Astrocyte (in vitro differentiated cells and primary cell): ENCODE measurements at places on chromosomes 16 and 17.

GRCh38 chr16:54490112-54490488 lies 203.5 kb upstream of the IRX3 start:
- DNase-seq = no peak

GRCh38 chr17:41529491-41529915 lies 1.4 kb upstream of the KRT19 start:
- no peak for DNase-seq

- DNase-seq = no peak
These were observed 151.5 kb upstream of the GOT2 start for GRCh38 chr16:58885528-58886170.

- DNase-seq = no peak
These were observed 76.0 kb downstream of the RAP1GAP2 start for GRCh38 chr17:2872282-2872681.

DNA sequence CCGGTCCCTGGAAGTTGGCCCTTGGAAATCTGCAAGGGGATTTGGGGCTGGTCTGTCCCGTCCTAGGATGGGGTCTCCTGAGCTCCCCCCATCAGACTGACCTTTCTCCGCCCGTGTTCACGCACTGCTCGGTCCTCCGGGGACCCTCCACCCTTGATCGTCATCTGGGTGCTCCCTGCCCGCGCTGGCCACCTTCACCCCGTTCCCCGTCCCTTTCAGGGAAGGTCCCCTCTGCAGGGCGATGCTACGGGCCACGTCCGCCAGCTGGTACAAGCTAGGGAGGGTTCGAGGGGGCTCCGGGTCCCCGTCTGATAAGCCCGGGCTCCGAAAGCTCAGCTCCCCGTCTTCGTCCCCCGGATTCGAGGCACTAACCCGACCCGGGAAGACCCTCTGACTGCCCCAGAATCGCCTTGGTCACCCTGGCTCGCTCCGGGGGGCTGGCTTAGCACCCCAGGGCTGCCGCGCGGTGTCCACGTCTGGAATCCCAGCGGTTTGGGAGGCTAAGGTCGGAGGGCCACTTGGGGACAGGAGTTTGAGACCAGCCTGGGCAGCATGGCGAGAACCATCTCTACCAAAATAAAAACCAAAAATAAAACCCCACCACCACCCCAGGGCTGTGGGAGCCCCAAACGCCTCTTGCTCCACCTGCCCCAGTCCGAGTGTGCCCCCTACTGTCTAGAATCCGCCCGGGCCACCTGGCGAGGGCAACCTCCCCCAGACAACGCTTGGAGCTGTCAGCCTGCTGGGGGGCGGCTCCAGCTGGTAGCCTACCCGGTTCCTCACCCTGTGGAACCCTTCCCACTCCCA lies 1.1 kb upstream of the SLC43A2 start:
- no peak for DNase-seq

DNA sequence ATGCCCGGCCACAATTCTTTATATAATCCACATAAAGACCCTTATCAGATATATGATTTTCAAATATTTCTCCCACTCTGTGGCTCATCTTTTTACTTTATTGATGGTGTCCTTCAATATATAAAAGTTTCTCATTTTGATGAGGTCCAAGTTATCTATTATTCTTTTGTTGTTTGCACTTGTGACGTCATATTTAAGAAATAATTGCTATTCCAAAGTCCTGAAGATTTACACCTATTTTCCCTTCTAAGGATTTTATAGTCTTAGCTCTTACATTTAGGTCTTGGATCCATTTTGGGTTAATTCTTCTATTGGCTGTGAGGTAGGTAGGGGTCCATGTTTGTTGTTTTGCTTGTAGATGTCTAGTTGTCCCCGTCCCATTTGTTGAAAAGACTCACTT lies 3.0 kb upstream of the MLYCD start:
- DNase-seq = no peak

- no peak for DNase-seq
These were observed 7.1 kb downstream of the IGSF6 start for GRCh38 chr16:21645261-21645721.

DNA sequence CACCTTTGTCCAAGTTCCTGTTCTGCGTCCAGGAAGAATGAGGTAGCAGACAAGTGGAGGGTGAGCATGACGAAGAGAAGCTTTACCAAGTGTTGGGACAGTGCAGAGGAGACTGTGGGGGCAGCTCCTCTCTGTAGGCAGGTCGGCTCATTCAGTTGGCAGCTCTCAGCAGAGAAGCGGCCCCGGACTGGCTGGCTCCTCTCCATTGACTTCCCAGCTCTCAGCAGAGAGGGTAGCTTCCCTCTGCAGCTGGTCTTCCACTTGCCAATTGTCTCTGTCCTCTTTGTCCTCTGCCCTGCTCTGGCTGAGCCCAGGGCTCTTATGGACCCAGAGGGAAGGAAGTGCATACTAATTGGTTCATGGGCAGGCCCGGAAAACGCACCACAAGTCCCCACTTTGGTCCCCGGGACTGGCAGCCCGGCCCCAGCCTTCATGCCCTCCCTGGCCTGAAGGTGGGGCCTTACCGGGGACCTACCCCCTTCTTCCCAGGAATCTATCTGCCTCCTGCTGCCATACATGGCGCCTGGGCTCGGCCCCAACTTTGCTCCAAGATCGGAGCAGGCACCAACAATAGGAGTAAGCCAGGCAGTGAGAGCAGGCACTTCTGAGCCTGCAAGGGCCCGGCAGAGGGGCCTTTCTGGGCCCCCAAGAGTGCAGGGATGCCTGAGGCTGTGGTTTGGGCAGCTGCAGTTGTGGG lies 10.1 kb downstream of the KCTD5 start:
- DNase-seq = peak; percentile 14

DNA sequence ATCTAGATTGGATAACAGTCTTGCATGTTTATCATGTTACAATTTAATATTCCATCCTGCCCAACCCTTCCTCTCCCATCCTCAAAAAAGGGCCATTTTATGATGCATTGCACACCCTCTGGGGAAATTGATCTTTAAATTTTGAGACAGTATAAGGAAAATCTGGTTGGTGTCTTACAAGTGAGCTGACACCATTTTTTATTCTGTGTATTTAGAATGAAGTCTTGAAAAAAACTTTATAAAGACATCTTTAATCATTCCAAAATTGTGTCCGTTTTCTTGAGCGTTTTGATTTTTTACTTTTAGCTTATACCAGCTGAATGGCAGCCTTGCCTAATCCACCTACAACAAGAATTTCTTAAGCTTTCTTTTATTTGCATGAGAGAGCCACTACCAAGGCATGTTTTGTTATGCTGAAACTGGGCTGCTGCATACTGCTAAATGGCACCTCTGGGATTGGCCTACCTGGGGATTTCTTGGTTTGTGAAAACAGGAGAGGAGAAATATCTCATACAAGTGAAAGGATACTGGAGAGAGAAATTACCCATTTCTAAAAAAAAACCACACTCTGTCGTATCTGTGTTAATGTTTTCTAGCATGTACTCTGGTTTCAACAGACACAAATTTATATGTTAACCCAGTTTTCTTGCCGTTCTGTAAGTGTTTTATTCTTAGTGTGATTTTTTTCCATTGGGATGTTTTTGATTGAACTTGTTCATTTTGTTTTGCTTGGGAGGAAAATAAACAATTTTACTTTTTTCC lies 52.2 kb downstream of the TUBD1 start:
- no peak for DNase-seq

GRCh38 chr16:22691335-22691734 lies 122.6 kb upstream of the HS3ST2 start:
- DNase-seq = no peak

- no peak for DNase-seq
These were observed 21.3 kb upstream of the CDH15 start for GRCh38 chr16:89150090-89150835.

- peak; percentile 12 for DNase-seq
These were observed 470.5 kb upstream of the SALL1 start for GRCh38 chr16:51621610-51622009.

GRCh38 chr17:47967607-47968252 lies 3.2 kb upstream of the CDK5RAP3 start:
- peak; percentile 74 for DNase-seq

DNA sequence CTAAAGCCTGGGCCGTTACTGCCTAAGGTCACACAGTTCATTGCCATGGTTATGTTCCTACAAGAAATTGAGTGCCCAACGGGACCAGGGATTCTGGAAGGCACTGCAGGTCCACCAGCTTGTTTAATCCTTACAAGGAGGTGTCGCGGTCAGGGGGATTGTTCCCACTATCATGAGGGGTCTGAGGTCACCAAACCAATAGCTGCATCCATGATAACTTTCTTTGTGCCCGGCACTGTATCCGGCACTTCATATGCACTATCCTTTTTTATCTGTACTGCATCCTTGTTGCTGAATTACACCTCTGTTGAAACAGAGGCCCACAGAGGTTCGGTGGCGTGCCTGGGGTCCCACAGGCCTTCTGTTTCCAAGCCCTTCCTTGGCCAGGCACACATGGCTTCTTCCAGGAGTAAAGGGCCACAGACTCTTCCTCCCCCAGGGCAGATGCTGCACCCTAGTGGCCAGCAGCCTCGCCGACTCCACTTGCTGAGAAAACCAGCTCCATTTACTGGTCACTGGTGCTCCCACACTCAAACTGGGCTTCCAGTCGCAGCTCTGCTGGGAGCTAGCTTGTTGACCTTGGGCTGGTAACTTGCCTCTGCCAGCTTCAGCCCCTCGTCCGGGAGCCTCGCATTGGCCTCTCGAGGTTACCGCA lies 82.0 kb upstream of the PLCG2 start:
- DNase-seq = peak; percentile 32

GRCh38 chr17:2947588-2947950 lies 115.8 kb downstream of the OR1D5 start:
- no peak for DNase-seq

GRCh38 chr16:11495066-11495407 lies 91.7 kb downstream of the LITAF start:
- DNase-seq = no peak

- DNase-seq = no peak
These were observed 27.1 kb downstream of the PMP22 start for GRCh38 chr17:15238057-15238456.

- DNase-seq = no peak
These were observed 995.5 kb upstream of the GOT2 start for GRCh38 chr16:59729613-59730012.

DNA sequence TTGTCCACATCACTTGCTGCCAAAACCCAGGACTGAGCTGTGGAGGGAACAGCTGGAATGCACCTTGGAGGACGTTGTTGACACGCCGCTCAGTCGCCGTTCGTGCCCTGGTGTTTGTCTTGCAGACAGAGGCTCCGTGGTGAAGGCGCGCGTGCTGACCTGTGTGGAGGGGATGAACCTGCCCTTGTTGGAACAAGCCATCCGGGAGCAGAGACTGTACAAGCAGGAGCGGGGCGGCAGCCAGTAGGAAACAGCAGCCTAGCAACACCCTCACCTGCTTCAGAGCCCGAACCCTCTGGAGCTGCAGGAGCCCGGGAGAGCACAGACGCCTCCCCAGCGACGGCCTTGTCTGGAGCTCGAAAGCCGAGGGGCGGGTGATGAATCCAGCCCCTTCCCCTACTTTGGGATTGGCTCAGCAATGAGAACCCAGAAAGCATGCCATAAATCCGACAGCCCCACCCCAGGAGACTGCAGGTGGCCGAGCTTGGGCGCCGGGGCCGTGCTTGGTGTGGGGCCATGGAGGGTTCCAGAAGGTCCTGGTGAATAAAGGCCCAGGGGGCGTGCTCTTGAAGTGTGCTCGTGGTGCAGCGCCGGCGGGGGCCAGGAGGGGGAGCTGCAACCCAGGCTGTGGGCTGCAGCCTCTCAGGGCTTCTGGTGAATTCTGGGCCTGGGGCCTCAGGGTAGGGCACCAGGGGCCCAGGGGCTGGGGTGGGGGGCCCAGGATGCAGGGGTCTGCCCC lies 470 bp upstream of the CDK3 start:
- DNase-seq = no peak

DNA sequence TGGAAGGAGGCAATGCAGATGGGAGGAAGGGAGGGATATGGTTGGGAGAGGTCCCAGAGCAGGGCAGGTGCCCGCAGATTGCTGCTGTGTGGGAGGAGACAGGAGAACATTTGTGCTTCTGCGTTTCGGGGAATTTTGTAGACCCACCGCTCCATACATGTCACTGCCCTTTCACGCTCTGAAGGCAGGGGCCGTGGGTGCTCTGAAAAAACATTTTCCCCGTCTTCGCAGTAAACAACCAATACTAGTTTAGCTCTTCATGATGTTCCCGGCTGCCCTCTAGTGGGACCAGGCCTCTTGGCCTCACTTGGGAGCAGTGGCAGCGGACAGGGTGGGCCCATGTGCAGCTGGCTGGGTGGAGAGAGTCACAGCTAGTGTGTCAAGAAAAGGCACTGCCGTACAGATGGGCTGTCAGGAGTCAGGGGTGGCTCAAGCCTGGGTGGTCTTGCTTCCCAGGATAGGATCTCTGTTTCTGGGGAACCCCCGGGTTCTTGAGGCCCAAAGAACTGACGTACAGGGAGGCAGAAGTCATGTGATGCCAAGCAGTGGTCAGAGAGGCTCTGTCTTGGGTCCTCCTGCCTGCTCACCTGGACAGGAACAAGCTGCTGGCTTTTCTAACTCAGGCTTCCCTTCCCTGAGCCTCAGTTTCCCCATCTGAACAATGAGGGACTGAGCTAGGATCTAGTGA lies 46.5 kb upstream of the CPNE2 start:
- peak; percentile 33 for DNase-seq

DNA sequence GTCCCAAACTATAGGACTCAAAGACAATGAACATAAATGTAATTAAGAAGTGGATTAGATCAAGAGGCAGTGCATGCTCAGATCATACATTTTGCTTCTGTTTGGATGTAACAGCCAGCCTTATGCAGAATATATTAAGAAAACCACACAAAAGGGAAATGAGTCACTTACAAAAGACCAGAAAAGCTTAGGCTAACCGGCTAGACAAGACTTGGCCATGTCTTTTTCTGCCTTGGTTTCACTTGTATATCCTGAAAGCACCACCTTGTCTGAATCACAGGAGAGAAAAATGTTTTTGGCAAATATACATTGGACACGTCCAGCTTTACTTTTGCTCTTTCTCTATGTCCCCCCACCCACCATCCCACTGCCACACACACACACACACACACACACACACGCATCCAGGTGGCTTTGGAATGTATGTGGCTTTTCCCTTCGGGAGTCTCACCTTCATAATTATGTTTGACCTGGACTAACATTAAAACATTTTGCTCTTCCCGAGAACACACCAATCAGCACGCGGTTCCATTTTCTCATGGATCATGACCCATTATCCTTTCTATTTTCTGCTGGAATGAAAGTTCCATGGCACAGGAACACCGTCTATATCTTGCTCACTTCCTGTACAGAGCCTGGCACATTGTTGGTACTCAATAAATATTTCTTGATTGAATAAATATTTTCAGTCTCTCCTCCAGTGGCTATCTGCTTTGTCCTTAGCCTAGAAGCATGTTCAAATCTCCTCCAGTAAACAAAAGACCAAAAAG lies 64.6 kb downstream of the CDK5R1 start:
- DNase-seq = peak; percentile 80
